ENCODE measurements at places on chromosomes 7 and 10. TPM values are rescaled to one million over a fixed set of nuclear protein-coding genes. Genes with fewer than 3 reads are reported as not detected.

- peaks cover 6% of the 10 kb centered on the region for H3K4me1 ChIP-seq
- no peak overlapping the region for H3K4me3 ChIP-seq
- no peak overlapping the region for H3K27ac ChIP-seq
- peaks cover 19% of the 10 kb centered on the region for H3K36me3 ChIP-seq
- H3K27me3 ChIP-seq = no peaks in the 10 kb centered on the region
- DNase-seq = no peak
These were observed 3.3 kb downstream of the ZC3HC1 start for GRCh38 chr7:130047831-130048230.

- no peak overlapping the region for H3K4me3 ChIP-seq
- H3K27me3 ChIP-seq = peaks cover 37% of the 10 kb centered on the region
- H3K4me1 ChIP-seq = peaks cover 29% of the 10 kb centered on the region
These were observed 14.7 kb downstream of the LZTS2 start for GRCh38 chr10:101014230-101014884.

The DPCD gene
- 6.4 TPM for total RNA-seq

The VWC2 gene
- not detected for total RNA-seq

DNA sequence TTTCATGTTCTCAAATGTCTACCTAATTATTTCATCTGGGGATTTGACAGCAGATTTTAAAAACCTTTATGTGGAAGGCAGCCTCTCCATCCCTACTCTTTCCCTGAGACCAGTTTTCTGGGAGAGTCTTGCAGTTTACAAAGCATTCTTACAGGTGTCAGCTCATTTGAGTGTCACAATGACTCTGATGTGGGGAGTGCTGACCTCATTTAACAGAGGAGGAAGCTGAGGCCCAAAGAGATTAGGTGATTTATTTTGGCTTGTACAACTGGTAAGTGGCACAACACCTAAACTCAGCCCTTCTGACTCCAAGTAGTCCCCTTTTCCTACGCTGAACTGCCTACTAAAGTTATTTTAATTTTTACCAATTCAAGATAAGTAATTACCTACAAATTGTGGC is 33.3 kb upstream of the MAT1A start:
- H3K27me3 ChIP-seq = peaks cover 6% of the 10 kb centered on the region
- no peaks in the 10 kb centered on the region for H3K4me1 ChIP-seq
- H3K4me3 ChIP-seq = no peak overlapping the region
- H3K27ac ChIP-seq = no peak overlapping the region

DNA sequence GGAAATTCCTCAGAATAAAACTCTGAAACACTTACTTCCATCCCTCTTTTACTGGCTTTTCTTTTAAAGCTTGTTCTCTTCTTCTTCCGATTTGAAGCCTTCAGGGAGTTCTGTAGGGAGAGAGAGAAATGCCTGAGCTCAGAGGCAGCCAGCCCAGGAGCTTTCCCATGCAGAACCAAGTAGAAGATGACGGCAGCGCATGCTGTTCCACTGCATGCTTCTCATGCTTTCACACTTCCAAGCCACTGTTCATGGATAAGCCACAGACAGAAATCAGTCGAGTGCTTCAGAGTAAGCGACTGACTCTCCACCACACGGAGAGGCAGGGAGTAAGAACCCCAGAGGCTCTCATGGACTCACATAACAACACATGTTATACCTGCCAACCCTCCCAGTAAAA is 237.3 kb downstream of the DGKI start:
- no peaks in the 10 kb centered on the region for H3K4me1 ChIP-seq
- no peaks in the 10 kb centered on the region for H3K36me3 ChIP-seq
- H3K4me3 ChIP-seq = no peak overlapping the region
- no peak overlapping the region for H3K27ac ChIP-seq

The PLCE1 gene
- total RNA-seq = not detected

- H3K4me3 ChIP-seq = no peak overlapping the region
- peak; percentile 92 for DNase-seq
- no peaks in the 10 kb centered on the region for H3K27me3 ChIP-seq
These were observed 9.9 kb upstream of the PSMG3 start for GRCh38 chr7:1579481-1580421.

The AOC1 gene
- not detected for total RNA-seq

- no peaks in the 10 kb centered on the region for H3K27me3 ChIP-seq
- DNase-seq = peak; percentile 99
- peaks cover 33% of the 10 kb centered on the region for H3K4me1 ChIP-seq
- H3K36me3 ChIP-seq = peaks cover 11% of the 10 kb centered on the region
- peak within 1 kb of the TSS; percentile 91 for H3K4me3 ChIP-seq
These were observed at the start of gene SAMD8 for GRCh38 chr10:75111365-75111906. Gene SAMD8, plus strand, starts transcription at chr10:75111656. Its CDS starts 38,873 bp downstream, at chr10:75150529.

DNA sequence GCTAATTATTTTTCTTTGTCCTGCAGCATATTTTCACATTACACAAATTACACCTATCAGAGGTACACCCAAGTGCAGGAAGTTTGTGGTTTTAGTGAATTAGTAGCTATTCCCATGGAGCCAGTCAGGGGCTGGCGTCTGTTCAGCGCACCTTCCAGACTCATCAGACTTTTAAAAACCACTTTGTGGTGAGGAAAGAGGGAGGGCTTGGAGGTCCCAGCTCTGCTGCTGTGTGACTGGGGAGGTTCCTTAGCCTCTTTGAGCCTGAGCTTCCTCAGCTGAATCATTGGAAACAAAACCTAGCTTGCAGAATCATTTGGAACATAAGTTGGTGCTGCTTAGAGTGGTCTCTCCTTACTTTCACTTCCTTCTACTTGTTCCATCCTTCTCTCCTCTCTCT is 175.4 kb downstream of the SORCS3 start:
- no peak overlapping the region for H3K4me3 ChIP-seq
- no peak overlapping the region for H3K27ac ChIP-seq
- H3K4me1 ChIP-seq = no peaks in the 10 kb centered on the region
- DNase-seq = no peak
- no peaks in the 10 kb centered on the region for H3K36me3 ChIP-seq

The GLCCI1 gene
- 10.9 TPM for total RNA-seq

DNA sequence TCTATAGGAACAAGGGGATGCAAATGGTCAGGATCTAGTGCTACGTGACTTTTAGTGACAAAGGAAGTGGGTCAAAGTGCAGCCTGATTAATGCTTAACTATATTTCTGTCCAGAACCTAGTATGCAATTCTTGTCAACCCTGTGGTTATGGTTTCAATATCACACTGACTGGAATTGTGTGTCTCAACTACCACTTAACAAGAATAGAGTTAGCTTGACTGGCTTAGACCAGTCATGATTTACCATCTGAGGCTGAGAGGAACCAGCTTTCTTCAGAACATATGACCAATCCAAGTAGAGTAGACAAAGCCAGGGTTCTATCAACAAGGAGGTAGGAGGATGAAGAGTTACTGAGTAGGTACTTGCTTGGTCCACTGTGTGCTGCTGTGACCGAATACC is 54.4 kb downstream of the MYPN start:
- peaks cover 5% of the 10 kb centered on the region for H3K4me1 ChIP-seq
- H3K36me3 ChIP-seq = no peaks in the 10 kb centered on the region
- H3K4me3 ChIP-seq = no peak overlapping the region
- H3K27ac ChIP-seq = no peak overlapping the region
- DNase-seq = no peak
- H3K27me3 ChIP-seq = no peaks in the 10 kb centered on the region

The OR2A7 gene
- 2.1 TPM for total RNA-seq

The PHYHIPL gene
- total RNA-seq = not detected

DNA sequence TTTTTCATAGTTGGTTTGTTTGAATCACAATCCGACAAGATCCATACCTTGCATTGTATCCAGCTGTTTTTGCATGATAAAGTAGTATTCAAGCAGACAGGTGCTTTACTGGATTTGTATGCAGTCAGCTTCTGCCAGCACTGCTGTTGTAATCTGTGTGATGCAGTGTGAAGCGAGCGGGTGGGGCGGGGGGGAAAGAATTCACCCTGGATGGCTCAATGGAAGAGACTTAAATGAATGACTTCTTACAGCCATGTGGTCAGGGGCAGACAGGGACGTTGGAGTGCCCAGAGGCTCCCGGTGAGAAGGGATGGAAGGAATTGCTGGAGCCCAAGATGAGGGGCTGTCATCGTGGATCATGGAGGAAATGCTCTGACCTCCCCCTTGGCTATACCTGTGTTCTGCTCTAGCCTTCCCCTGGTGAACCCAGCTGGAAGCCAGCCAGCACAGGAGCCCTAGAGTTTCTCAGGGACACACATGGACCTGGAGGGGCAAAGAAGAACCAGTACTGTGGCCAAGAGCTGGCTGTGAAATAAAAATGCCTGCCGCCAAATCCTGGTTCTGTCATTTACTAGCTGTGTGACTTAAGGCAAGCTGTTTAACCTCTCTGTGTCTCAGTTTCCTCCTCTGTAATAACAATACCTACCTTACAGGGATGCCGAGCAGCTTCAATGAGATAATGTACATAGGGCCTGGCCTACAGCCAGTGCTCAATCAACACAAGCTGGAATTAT is 14.1 kb downstream of the NFE2L3 start:
- H3K36me3 ChIP-seq = peaks cover 55% of the 10 kb centered on the region
- H3K27ac ChIP-seq = peak overlapping the region; percentile 71
- H3K4me1 ChIP-seq = peaks cover 57% of the 10 kb centered on the region
- DNase-seq = no peak
- H3K27me3 ChIP-seq = no peaks in the 10 kb centered on the region
- H3K4me3 ChIP-seq = peak overlapping the region; percentile 44

DNA sequence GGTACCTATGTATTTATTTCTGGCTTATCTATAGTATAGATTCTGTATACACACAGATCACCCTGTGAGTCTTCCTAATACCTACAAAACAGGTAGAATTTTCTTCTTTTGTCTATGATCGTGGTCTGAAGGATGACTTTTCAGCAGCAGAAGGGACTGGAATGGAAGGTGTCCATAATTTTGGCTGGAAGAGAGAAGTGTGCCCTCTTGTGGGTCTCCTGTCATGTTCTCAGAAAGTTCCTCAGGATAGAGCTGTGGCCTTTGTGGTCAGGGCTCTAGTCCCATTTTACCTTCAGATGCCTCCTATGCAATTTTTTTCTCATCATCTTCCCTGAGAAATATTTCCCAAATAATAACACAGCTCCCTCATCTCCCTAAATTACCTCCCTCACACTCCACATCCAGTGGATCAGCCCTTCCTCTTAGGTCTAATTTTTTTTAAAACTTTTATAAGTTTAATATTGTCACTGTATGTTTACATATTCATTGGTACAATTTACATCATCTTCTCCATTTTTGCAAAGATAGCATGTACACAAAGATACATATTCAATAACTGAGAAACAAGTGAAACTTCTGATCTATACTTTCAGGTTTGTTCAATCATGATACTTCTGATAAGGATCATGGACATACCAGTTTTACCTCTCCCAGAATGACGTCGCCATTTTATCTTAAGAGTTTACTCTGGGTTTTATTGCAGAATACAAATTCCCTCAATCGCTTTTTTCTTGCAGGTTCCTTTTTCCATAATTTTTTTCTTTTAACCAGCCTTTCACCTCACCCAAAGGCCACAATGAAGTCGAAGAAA is 112.7 kb downstream of the REEP3 start:
- H3K4me1 ChIP-seq = peaks cover 27% of the 10 kb centered on the region
- no peaks in the 10 kb centered on the region for H3K36me3 ChIP-seq
- H3K4me3 ChIP-seq = no peak overlapping the region
- H3K27me3 ChIP-seq = peaks cover 8% of the 10 kb centered on the region
- peak; percentile 51 for DNase-seq

The RHBDD2 gene
- 49.2 TPM for total RNA-seq

The FAM170B gene
- not detected for total RNA-seq

GRCh38 chr7:1460821-1461645 is 1.8 kb upstream of the MICALL2 start:
- H3K27me3 ChIP-seq = peaks cover 2% of the 10 kb centered on the region
- H3K4me3 ChIP-seq = no peak overlapping the region
- H3K36me3 ChIP-seq = no peaks in the 10 kb centered on the region
- DNase-seq = no peak
- peaks cover 2% of the 10 kb centered on the region for H3K4me1 ChIP-seq

The INHBA gene
- 1.2 TPM for total RNA-seq

DNA sequence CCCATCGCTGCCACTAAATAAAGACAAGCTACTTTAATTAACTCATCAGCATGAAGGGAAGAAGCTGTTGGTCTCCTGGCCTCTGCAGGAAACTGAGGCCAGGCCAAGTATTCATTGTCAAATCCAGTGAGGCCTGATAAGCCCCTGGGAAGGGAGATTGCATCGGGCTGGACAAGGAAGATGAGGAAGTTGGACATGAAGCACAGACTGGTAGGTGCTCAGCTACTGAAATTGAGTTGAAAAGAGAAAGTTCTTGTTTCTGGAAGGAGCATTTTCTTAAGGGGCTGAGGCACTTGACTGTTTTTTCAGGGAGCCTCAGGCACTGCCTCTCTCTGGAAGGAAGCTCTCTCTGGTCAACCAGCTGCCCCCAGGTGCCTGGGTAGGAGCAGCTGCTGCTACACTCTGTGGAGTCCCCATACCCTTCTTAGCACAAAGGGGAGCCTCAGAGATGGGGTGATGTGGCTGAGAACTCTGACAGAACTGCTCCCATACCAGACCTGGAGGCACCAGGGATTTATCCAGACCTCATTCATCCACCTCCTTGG is 90.3 kb upstream of the IKZF1 start:
- H3K4me1 ChIP-seq = peaks cover 86% of the 10 kb centered on the region
- DNase-seq = peak; percentile 60
- H3K4me3 ChIP-seq = peak overlapping the region; percentile 41

DNA sequence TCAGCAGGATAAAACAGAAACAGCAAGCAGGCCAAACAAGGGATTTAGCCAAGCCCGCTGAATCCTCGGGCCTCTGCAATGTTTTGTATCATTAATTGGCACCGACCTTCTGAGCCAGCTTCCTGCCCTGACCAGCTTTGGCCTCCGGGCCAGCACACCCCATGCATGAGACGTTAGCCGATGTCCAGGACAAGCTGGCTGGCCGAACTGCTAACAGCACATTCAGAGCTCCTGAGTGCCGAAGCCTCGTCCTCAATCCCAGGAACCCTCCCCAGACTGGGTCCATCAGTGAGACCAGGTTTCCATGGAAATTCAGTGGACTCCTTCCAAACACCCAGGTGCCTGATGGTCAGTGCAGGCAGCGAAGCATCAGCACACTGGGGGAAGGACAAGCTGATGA is 134.3 kb upstream of the PFKP start:
- no peak overlapping the region for H3K27ac ChIP-seq
- peaks cover 8% of the 10 kb centered on the region for H3K27me3 ChIP-seq
- H3K36me3 ChIP-seq = no peaks in the 10 kb centered on the region
- no peak overlapping the region for H3K4me3 ChIP-seq

The VAX1 gene
- total RNA-seq = not detected

The GRID2IP gene
- not detected for total RNA-seq

The VIPR2 gene
- 1.7 TPM for total RNA-seq

Measured in activated CD4-positive, alpha-beta T cell treated with anti-CD3 and anti-CD28 coated beads, Interleukin-2, amount 10 ng/mL, durations not matched to agents 24 days and 14 days (primary cell).